Kidney glomerular epithelial cell (primary cell): ENCODE measurements at places on chromosomes 5 and 9.

DNA sequence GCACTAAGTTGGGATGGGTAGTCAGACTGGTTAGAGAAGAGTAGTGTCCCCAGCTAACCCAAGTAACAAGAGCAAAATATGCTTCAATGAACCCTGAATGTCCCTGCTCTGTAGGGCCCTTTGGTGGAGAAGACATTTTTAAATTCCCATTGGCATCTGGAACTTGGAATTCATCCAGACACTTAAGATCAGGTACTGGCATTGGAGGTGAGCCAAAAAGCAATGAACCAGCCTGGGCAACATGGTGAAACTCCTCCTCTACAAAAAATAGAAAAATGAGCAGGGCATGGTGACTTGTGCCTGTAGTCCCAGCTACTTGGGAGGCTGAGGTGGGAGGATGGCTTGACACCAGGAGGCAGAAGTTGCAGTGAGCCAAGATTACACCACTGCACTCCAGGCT lies 58.9 kb upstream of the ZNF618 start:
- no peak for DNase-seq

GRCh38 chr5:127757576-127757975 lies 54.4 kb downstream of the CCDC192 start:
- DNase-seq, result peak; percentile 48

GRCh38 chr9:99140685-99141314 lies 35.9 kb downstream of the TGFBR1 start:
- DNase-seq, result peak; percentile 16

GRCh38 chr5:41511241-41511640 lies 840 bp upstream of the PLCXD3 start:
- no peak for DNase-seq

DNA sequence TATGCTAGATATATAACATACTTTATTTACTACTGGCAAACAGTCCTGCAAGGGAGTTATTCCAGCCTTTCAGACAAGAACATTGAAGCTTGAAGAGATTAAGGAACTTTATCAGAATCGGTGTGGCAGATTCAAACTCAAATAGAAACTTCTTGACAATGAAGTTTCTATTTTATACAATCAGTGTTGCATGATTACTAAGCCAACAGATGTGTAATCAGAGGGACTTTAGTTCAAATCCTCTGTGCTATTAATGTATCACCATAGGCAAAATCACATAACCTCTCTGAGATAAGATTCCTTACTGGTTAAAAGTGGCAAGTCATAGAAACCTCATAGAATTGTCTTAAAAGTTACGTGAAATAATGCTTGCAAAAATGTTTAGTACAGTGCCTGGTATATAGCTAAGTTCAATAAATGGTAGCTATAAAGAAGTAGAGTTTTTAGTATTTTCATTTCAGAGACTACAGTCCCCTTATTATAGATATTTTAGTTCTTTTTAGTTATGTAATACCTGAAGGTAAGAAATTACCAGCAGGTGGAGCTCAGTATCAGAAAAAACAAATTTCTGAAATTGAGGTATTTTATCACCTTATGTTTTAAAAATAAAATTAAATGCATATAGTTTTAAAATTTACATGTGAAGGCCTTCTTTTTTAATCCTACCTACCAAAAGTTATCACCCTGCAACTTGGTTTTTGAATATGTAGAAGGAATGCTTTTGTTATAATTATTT lies 172.1 kb downstream of the FER start:
- no peak for DNase-seq

GRCh38 chr9:122445155-122445749 lies 32.5 kb downstream of the OR1J1 start:
- no peak for DNase-seq

GRCh38 chr5:31500256-31500655 lies 31.6 kb downstream of the DROSHA start:
- no peak for DNase-seq

- no peak for DNase-seq
Measured at GRCh38 chr9:5646116-5646515, 17.2 kb downstream of the RIC1 start.

DNA sequence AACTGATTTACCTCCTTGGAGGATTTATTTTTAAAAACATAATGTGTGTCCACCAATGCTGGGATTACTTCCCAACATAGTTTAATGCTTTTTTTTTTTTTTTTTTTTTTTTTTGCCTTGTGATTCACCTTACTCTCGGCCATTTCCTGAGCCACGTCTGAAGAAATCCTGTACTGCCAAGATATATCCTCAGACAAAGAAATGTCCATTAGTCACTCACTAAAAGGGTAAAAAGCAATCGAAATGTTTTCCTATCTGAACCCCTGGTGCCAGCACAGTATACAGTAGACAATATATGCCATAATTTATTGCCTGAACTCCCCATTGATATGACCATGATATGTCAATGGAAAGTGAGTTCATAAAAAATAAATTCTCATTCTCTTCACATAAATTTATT lies 344.1 kb downstream of the BNC2 start:
- DNase-seq, result peak; percentile 58

DNA sequence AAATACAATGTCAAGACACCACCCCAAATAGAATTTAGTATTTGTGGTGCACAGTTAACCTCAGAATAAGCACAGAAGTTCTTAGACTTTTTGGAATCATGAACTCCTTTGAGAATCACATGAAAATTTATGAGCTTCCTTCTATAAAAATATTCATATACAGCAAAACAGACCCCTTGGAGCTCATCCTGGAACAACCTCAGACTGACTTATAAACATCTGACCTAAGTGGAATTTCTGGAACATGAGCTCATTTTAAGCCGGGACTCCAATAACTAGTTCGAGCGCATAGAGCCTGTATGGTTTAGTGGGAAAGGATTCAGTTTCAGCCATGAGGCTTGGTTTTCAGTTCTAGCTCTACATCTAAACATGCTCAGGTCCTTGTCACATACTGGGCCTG lies 192.3 kb downstream of the DEPDC1B start:
- no peak for DNase-seq

DNA sequence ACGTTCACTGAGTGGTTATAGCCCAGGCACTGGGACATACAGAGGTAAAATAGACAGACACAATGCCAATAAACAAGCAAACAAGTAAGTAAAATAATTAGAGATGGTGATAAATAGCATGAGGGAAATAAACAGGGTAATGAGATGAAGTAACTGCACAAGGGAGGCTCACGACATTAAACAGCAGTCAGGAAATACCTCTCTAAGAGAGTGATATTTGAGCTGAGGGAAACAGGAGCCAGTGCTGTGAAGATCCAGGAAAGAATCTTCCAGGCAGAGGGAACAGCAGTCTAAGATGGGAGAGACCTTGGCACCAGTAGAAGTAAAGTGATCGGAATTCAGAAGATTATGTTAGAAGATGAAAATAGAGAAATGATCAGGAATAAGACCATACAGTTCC lies 279.4 kb downstream of the HINT1 start:
- DNase-seq, result no peak

GRCh38 chr9:135850737-135851136 lies 56.6 kb downstream of the CAMSAP1 start:
- no peak for DNase-seq

- no peak for DNase-seq
Measured at GRCh38 chr5:106135473-106135872, 1535.3 kb downstream of the EFNA5 start.

DNA sequence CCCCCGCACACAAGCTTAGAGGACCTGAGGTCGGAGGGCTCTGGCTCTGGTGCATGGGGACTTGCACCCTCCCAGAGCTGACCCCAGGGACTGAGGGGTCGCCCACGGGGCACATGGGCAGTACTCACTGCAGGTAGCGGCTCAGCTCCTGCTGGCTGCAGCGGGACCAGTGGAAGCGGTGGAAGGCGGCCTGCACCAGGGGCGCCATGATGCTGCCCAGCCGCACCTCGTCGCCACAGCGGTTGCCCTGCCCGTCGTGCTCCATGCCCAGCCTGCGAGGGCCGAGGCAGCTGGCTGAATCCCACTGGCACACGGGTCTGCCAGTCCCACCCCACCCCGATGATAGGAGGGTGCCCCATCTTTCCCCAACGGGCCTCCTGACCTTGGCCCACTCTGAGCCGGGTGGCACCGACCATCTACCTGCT lies 93.8 kb downstream of the ZNF354C start:
- DNase-seq, result no peak

- no peak for DNase-seq
Measured at GRCh38 chr9:81599837-81600236, 89.5 kb downstream of the TLE1 start.

DNA sequence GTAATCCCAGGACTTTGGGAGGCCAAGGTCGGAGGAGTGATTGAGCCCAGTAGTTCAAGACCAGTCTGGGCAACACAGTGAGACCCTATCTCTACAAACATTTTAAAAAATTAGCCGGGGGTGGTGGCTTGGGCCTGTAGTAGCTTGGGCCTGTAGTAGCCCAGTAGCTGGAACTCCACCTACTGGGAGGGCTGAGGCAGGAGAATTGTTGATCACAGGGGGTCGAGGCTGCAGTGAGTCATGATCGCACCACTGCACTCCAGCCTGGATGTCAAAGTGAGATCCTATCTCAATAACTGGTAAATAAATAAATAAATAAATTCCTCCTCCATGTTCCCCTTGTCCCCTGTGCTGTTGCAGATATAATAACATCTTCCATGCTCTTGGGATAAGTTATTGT lies 14.3 kb downstream of the VCAN start:
- no peak for DNase-seq

- no peak for DNase-seq
Measured at GRCh38 chr9:9623506-9623905, 989.3 kb downstream of the PTPRD start.

GRCh38 chr5:110354311-110354710 lies 372.2 kb downstream of the TMEM232 start:
- DNase-seq, result no peak

DNA sequence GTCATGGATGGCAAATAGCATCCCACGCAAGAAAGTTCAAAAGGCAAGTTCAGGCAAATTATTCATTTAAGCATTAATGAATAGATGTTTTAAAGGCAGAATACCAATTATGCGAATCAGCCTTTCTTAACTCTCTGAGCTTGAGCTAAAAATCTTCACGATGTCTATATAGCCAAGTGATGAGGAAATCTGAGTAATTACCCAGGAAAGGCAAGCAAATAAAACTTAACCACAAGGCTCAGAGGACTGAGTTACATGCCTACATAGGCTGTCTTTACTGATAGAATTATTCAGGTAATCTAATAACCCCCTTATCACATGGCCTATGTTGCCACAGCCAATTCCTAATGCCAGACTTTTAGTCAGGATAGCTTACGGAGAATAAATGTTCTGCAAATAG lies 120.8 kb upstream of the MTAP start:
- peak; percentile 74 for DNase-seq

- DNase-seq, result no peak
Measured at GRCh38 chr5:33565324-33565723, 124.6 kb downstream of the TARS1 start.
